Mesendoderm (in vitro differentiated cells): ENCODE measurements at places on chromosomes 7 and 10.

DNA sequence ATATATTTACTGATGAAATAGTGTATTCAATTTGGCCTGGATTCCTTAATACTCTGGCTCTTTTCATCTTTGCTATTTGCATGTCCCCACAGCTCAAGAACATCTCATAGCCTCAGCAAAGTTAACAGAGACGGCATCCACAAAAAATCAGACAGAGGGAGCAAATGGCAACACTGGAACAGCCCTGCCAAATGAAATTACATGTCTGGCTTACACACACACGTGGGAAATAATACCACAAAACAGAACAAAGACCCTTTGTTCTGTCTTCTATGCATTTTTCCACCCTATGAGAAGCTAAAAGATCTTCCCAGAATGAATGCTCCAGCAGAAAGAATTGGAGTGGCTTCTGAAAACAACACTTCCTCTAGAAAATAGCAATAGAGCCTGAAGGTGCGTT lies 139.5 kb downstream of the ALOX5 start:
- no peak overlapping the region for H3K4me3 ChIP-seq
- H3K4me1 ChIP-seq, result no peaks in the 10 kb centered on the region
- DNase-seq, result no peak
- no peaks in the 10 kb centered on the region for H3K36me3 ChIP-seq
- H3K27ac ChIP-seq, result no peak overlapping the region
- no peaks in the 10 kb centered on the region for H3K27me3 ChIP-seq

GRCh38 chr7:129394982-129395914 lies 39.0 kb upstream of the STRIP2 start:
- no peaks in the 10 kb centered on the region for H3K4me1 ChIP-seq
- H3K36me3 ChIP-seq, result no peaks in the 10 kb centered on the region
- H3K27ac ChIP-seq, result no peak overlapping the region
- DNase-seq, result no peak

- no peaks in the 10 kb centered on the region for H3K27me3 ChIP-seq
- DNase-seq, result no peak
- no peaks in the 10 kb centered on the region for H3K36me3 ChIP-seq
- H3K4me3 ChIP-seq, result no peak overlapping the region
- no peaks in the 10 kb centered on the region for H3K4me1 ChIP-seq
- H3K27ac ChIP-seq, result no peak overlapping the region
Observed at GRCh38 chr10:6013413-6014192, 36.3 kb upstream of the IL15RA start.

- no peaks in the 10 kb centered on the region for H3K4me1 ChIP-seq
- H3K4me3 ChIP-seq, result no peak overlapping the region
- no peaks in the 10 kb centered on the region for H3K36me3 ChIP-seq
- H3K27me3 ChIP-seq, result no peaks in the 10 kb centered on the region
- no peak overlapping the region for H3K27ac ChIP-seq
- no peak for DNase-seq
Observed at GRCh38 chr10:122277526-122278136, 6.5 kb downstream of the BTBD16 start.

GRCh38 chr10:10530313-10530712 lies 487.4 kb upstream of the CELF2 start:
- no peaks in the 10 kb centered on the region for H3K27me3 ChIP-seq
- H3K4me1 ChIP-seq, result peaks cover 2% of the 10 kb centered on the region
- no peak overlapping the region for H3K27ac ChIP-seq

GRCh38 chr7:152871005-152871677 lies 111.6 kb downstream of the ACTR3B start:
- H3K4me3 ChIP-seq, result no peak overlapping the region

DNA sequence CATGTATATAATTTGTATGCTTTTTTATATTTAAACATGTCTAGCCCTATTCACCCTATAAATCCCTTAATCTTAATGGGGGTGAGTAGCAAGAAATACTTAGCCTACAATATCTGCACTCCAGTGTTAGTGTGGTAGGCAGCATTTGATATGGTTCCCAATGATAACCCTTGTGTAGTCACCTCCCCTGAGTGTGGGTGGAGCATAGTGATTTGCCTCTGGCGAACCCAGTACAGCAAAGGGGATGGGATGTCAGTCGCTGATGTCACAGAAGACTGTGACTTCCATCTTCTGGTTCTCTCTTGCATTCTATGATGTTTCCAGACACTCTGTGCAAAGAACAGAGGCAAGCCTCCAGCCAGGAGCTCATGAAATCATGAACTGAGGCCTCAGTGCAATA lies 211.2 kb downstream of the CRPPA start:
- no peaks in the 10 kb centered on the region for H3K36me3 ChIP-seq
- no peak for DNase-seq
- H3K4me1 ChIP-seq, result peaks cover 3% of the 10 kb centered on the region
- H3K27me3 ChIP-seq, result no peaks in the 10 kb centered on the region
- H3K4me3 ChIP-seq, result no peak overlapping the region
- no peak overlapping the region for H3K27ac ChIP-seq

GRCh38 chr7:129553899-129554461 lies 51.6 kb downstream of the SMKR1 start:
- no peak for DNase-seq
- no peak overlapping the region for H3K27ac ChIP-seq
- no peak overlapping the region for H3K4me3 ChIP-seq
- H3K36me3 ChIP-seq, result no peaks in the 10 kb centered on the region

GRCh38 chr10:131027256-131027655 lies 284.3 kb downstream of the TCERG1L start:
- H3K27ac ChIP-seq, result no peak overlapping the region
- no peaks in the 10 kb centered on the region for H3K27me3 ChIP-seq
- no peak overlapping the region for H3K4me3 ChIP-seq
- DNase-seq, result no peak
- H3K4me1 ChIP-seq, result no peaks in the 10 kb centered on the region
- no peaks in the 10 kb centered on the region for H3K36me3 ChIP-seq

- no peak overlapping the region for H3K27ac ChIP-seq
- no peak overlapping the region for H3K4me3 ChIP-seq
- no peaks in the 10 kb centered on the region for H3K36me3 ChIP-seq
Observed at GRCh38 chr10:64463406-64463805, 942.2 kb downstream of the REEP3 start.

GRCh38 chr7:143393267-143394041 lies 12.3 kb downstream of the ZYX start:
- no peak overlapping the region for H3K4me3 ChIP-seq
- peaks cover 48% of the 10 kb centered on the region for H3K36me3 ChIP-seq
- DNase-seq, result no peak
- no peaks in the 10 kb centered on the region for H3K4me1 ChIP-seq

- H3K4me1 ChIP-seq, result no peaks in the 10 kb centered on the region
- no peaks in the 10 kb centered on the region for H3K36me3 ChIP-seq
- no peak for DNase-seq
Observed at GRCh38 chr7:12481722-12482121, 78.1 kb upstream of the VWDE start.

- H3K27ac ChIP-seq, result no peak overlapping the region
- no peaks in the 10 kb centered on the region for H3K4me1 ChIP-seq
- no peak for DNase-seq
- no peaks in the 10 kb centered on the region for H3K27me3 ChIP-seq
- H3K36me3 ChIP-seq, result no peaks in the 10 kb centered on the region
Observed at GRCh38 chr7:85630904-85631600, 444.2 kb upstream of the SEMA3D start.

DNA sequence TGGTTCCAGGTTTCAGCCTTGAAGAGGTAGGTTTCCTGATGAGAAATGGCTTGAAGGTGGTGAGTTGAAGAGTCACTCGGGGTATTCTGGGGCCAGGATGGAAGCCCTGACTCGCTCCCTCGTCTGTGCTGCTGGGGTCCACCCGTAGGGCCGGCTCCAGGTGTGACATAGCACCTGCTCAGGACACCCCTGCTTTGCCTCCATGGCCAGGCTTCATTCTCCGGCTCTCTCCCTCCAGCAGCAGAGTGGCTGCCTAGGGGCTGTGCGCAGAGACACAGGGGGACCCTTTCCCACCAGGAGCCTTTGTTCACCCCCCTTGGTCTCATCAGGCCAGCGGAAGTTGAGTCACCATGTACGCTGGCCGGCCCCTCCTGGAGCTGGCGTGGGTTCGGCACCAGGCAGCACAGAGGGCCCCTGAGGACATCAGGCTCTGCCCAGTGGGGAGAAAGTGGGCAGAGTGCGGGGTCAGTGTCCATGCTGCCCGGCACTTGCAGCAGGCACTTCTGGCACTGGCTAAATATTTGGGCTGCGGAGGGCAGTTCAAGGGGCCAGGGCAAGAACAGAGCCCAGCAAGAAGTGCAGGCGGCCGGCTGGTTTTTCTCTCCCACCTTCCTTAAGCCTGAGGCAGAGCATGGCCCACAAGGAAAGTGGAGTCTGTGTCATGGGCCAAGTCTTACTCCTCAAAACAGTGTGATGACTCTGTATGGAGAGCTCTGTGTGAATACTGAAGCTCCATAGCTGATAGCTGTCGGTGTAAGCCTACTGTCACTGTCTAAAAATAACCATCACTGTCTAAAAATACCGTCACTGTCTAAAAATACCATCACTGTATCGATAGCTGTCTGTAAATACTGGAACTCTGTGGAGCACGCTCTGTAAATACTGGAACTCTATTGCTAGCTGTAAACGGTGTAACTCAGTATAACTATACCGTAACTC lies 3.7 kb upstream of the PRKAR1B start:
- H3K27ac ChIP-seq, result no peak overlapping the region
- H3K4me1 ChIP-seq, result no peaks in the 10 kb centered on the region
- no peak for DNase-seq
- H3K36me3 ChIP-seq, result peaks cover 6% of the 10 kb centered on the region
- no peaks in the 10 kb centered on the region for H3K27me3 ChIP-seq

GRCh38 chr7:139772115-139772514 lies 5.7 kb downstream of the HIPK2 start:
- no peaks in the 10 kb centered on the region for H3K27me3 ChIP-seq
- no peaks in the 10 kb centered on the region for H3K4me1 ChIP-seq
- no peaks in the 10 kb centered on the region for H3K36me3 ChIP-seq
- no peak overlapping the region for H3K27ac ChIP-seq
- DNase-seq, result no peak

DNA sequence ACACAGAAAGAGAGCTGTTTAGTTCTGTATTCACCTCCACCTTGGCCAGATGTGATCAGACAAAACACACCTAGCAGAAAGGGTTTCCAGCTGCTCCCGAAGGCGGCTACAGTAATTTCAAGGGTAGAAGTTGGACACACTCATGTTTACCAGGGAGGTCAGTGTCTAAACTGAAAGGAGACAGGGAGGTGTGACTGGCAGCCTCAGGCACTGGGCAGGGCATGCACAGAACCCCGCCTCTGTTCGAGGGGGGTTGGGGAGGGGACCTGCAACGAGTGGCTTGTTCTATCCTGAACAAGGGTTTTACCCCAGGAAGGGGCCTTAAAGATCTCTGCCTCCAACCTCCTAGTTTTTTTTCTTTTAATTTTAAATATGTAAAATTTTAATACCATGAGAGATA lies 49.6 kb downstream of the BPGM start:
- no peaks in the 10 kb centered on the region for H3K27me3 ChIP-seq
- H3K4me1 ChIP-seq, result peaks cover 2% of the 10 kb centered on the region
- DNase-seq, result no peak
- no peaks in the 10 kb centered on the region for H3K36me3 ChIP-seq
- H3K27ac ChIP-seq, result no peak overlapping the region
- H3K4me3 ChIP-seq, result no peak overlapping the region

DNA sequence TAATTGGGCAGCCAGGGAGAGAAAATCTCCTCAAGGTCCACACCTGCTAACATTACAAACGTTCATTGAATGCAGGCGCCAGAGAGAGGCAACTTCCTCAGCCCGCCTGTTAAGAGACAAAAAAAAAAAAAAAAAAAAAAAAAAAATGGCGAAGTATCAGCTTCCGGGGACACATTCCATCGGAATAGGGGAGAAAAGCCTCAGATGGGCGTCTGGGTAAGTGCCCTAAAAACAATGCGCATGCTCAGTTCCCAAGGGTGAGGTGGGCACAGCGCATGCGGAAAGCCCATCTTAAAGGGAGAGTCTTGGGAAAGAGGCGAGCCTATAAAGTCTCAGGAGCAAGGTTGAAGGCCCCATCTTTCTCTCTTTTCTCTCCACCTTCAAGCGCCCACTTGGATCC lies 1139.7 kb upstream of the CELF2 start:
- no peak overlapping the region for H3K27ac ChIP-seq
- no peaks in the 10 kb centered on the region for H3K36me3 ChIP-seq
- no peak for DNase-seq
- H3K4me1 ChIP-seq, result no peaks in the 10 kb centered on the region
- no peaks in the 10 kb centered on the region for H3K27me3 ChIP-seq

DNA sequence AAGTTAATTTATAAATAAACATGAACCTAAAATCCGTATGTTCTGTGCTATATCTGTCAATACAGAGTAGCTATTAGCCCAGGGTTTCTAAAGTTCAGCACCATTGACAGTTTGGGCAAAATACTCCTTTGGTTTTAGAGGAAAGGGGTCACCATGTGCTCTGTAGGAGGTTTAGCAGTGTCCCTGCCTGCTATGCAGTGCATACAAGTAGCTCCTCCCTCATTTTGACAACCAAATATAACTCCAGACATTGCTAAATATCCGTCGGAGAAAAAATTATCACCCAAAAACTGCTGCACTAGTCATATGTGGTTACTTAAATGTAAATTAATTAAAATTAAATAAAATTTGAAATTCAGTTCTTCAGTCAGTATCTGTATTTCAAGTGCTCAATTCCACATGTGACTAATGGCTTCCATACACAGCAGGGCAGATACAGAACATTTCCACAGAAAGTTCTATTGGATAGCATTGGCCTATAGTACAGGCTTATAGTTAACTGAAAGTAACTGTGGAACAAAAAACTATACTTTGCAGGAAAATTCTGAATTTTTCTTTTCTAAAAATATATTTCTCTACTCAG lies 6.4 kb downstream of the UPF2 start:
- no peaks in the 10 kb centered on the region for H3K4me1 ChIP-seq
- no peak overlapping the region for H3K27ac ChIP-seq
- no peak for DNase-seq
- H3K4me3 ChIP-seq, result no peak overlapping the region
- no peaks in the 10 kb centered on the region for H3K27me3 ChIP-seq

DNA sequence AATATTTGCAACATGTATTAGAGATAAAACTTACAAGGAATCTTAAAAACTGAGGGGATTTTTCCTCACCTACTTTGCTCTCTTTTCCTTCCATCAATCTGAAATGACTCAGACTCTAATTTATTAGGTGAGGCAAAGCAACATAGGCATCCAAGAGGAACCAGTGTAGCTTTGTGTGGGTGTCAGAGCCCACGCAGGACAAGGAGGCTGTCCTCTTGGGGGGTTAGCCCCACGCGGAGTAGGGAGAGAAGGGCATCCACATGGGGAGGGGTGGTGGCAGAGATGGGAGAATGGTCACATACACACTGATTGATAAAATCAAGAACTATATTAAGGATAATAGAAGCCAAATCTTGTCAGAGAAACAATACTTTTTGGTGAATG lies 33.8 kb upstream of the ARMS2 start:
- H3K27ac ChIP-seq, result no peak overlapping the region
- H3K4me3 ChIP-seq, result no peak overlapping the region
- DNase-seq, result no peak

DNA sequence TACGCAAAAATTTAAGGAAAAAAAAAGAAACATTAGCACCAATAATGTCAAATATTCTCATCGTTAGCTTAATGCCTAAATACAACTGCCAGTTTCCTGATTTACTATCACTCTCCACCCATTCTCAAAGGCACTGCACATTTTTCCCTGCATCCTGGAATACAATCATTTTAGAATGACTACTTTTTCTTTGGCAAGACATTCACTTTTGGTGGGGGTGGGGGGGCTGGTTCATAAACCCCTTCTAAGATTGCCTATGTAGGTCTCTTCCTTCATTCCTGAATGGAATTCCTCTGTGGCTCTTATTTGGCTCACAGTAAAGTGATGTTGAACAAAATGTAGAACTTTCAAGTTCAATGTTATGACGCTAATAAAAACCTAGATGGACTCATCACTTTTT lies 74.3 kb downstream of the RNLS start:
- H3K27me3 ChIP-seq, result no peaks in the 10 kb centered on the region
- no peaks in the 10 kb centered on the region for H3K4me1 ChIP-seq
- H3K4me3 ChIP-seq, result no peak overlapping the region
- no peaks in the 10 kb centered on the region for H3K36me3 ChIP-seq
- no peak for DNase-seq
